ENCODE measurements at places on chromosomes 11 and 22.
A peak's percentile ranks its signal among the peaks of the same experiment; 100 is the strongest.

DNA sequence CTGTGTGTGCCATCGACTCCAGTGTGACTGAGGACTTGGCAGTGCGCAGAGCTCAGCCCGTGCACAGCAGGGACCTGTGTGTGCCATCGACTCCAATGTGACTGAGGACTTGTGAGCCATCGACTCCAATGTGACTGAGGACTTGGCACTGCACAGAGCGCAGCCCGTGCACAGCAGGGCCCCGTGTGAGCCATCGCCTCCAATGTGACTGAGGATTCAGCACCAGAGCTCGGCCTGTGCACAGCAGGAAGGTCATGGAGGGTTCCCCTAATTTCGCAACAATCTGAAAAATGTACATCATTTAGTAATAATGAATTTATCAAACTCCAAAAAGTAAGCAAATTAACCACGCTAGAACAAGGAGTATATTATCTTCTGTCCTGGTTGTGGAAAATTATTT lies 348.3 kb upstream of the B3GAT1 start:
- DNase-seq = no peak

- DNase-seq = peak; percentile 38
Observed at GRCh38 chr22:23591201-23591791, 11.2 kb upstream of the IGLL1 start.

DNA sequence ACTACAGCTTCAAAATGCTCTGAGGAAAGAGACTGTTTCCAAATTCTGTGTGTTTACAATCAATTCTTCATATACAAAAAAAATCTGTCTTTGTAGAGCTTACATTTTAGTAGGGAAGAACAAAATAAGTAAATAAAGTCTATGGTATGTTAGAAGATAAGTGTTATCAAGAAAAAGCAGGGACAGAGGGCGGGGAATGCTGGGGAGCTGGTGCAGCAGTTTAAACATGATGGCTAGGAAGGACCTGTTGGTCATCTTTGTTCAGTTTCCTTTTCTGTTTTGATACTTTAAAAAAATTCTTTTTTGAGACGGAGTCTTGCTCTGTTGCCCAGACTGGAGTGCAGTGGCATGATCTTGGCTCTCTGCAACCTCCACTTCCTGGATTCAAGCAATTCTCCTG lies 16.1 kb downstream of the TMEM25 start:
- DNase-seq = no peak

DNA sequence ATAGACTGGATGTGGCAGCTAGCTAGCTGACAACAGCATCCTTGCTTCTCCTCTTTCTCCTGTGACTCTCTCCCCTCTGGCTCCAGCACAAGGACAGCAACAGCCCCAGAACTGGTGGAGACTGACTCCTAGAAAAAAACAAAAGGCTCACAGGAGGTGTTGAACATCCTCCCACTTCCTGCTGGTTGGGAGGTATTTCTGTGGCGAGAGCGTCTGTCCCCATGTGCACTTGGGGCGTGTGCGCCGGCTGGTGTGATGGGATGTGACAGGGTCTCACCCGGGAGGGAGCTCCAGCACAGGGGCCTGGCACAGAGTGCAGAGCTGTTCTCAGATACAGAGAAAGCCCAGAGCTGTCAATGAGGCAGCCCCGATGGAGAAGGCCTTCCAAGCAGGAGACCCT lies 107.2 kb upstream of the E2F8 start:
- DNase-seq = no peak

DNA sequence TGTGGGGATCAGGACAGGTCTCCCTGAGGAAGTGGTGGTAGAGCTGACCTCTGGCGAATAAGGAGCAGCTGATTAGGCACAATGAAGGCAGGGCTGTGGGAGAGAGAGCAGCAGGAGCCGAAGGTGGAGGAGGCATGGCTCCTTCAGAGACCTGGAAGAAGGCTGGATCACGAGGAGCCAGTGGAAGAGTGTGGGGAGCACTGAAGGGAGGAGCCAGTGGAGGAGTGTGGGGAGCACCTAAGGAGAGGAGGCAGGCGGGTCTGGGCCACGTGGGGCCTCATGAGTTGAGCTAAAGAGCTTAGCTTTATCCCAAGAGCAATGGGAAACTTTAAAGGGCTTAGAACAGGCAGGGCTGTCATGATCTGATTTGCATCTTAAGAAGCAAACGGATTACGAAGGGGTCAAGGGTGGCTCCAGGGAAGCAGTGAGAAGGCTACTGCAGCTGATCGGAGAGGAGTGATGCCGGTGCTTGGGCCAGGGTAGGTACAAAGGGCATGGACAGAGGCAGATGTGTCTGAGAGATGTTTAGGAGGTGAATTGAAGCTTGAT lies 44.9 kb upstream of the EIF3D start:
- no peak for DNase-seq

DNA sequence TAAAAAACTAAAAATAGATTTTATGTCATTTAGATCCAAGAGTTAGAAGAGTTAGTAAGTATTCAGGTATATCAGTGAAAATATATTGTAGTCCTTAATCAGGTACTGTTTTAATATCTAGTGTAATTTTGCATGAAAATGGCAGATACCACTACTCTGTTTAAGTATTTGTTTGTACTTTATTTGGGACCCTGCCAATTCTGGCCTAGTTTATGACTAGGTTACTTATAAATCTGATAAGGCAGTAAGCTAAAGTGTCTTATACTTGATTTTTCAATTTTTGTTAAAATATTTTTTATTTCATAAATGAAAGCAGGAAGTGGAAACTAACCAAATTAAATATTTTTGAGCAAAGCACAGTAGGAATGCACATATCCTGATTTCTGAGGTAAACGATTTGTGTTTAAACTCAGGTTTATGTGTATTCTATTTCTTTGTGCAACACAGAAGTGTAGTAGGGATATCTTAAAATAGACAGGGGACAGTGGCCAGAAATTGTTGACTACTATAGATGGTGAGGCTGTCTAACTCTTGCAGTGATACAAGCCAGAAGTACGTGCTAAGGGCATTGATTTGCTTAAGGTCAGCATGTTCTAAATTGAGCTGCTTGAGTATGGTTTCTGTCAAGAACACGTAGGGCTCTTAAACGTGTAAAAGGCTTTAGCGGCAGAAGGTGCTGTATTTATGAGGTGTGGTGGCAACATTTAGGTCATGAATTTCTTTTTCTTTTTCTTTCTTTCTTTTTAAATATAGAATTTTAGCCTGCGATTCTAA lies 34.0 kb downstream of the HIPK3 start:
- DNase-seq = no peak

Data from activated CD4-positive, alpha-beta T cell treated with anti-CD3 and anti-CD28 coated beads for 24 hours (primary cell).